Effector memory CD4-positive, alpha-beta T cell (primary cell): ENCODE measurements at places on chromosomes 3 and 15.

DNA sequence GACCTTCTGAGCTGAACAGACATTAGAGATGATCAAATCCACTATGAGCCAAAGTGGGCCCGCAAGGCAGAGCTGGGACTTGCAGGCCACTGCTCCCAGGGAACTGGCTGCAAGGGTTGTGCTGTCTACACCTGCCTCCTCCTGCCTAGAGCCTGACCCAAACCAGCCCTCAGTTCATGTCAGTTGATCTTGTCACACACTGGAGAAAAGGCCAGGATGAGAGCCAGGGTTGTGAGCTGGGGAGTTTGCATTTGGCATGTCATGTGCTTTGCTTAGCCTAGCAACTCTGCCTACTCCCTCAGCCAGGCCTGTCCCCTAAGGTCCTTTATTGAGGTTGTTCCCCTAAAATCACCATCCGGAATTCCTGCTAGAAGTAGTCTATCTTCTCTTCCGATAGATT lies 67.8 kb downstream of the RAB11A start:
- DNase-seq = no peak

DNA sequence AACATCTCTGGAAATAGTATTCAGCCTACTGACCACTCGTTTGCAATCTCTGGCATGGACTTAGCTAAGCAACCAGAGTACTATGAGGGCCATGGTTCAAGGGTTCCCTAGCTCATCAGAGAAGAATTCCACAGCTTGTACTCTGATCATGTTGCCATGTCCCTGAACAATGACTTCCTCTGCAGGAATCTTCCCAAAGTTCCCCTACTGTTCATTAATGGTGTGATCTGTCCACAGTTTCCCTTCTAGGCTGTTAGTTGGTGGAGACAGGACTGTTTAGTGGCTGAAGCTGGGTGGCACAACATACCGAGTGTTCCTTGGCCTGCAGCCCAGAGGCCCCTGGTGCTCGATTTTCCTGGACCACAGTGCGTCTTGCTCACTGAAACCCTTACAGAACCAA lies 44.4 kb upstream of the GALNT15 start:
- DNase-seq = no peak

DNA sequence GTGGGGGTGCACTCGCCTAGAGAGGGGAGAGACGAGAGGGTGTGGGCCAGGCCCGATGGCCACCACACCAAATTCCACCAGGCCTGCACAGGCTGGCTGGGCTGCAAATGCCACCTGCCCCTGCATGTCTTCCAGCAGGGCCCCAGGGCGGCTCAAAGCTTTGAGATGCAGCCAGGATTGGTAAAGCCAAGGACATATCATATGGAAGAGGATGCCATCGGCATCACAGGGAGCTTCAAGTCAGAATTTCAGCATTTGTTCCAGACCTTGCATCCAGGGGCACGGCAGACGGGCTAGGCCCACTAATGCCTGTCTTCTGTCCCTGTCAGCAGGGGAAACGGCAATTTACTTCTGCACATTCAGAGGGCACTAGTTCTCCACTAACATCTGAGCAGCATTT lies 97.8 kb downstream of the NUP210 start:
- no peak for DNase-seq

DNA sequence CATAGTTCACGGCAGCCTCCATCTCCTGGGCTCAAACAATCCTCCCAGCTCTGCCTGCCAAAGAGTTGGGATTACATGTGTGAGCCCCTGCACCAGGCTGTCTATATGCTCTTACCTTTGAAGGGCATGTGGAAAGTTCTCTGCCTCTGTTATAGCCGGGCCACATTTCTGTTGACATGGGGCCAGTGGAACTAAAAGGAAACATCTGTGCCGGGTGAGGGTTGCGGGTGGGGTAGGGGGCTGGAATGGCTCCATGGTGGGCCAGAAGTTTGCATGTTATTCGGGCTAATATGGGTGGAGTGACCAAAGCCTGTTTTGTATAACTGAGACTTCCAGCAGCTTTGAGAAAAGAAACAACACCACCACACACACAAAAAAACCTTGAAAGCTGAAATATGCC lies 8.3 kb upstream of the CLEC3B start:
- no peak for DNase-seq

DNA sequence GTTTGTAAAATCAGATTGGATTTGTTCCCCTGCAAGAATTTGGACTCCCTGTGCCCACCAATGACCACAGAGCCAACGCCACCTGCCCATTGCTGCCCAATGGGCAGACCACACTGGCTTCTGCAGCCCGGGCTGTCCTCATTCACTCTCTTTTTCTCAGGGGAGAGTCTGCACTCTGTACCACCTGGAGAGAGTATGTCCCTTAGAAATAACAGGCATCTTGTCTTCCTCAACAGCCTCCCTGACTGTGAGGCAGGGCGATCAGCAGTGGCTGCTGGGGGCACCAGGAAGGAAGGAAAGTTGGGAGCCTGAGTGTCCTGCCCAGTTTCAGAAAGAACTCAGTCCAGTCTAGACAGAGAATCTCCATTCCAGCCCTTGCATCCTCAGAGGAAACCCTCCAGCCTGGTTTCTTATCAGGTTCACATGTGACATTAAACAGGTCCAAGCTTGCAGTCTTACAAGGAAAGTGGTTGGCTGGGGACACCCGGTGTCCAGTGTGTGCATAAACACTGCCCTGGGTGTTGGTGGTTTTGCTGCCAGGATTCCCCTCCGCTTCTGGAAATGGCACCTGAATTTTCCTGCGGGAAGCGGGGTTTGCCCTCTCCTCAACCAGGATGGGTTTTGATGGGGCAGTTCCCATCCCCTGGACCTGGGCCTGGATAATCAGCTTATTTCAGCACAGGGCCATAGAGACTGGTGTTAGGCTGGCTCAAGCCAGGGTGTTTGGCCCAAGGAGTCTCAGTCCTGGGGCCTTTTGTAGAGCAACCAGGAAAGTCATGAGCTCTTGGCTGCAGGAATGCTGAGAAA lies 37.2 kb downstream of the SSUH2 start:
- no peak for DNase-seq

DNA sequence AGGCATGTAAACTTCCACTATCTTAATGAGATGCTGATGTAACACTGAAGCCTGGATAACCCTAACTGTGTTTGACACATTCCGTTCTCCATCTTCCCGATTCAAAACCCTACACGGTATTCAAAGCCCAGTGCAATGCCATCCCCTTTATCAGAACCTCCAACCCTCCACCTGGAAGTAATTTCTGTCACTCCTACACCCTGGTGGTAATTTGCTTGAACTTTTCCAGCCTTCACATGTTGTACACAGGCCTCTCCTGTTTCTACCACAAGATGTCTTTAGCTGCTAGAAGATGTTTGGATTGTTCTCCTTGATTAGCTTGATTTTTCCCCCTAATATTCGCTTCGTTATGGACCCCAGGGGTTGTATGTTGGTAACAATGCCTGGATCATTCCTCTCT lies 208.9 kb downstream of the CHST2 start:
- no peak for DNase-seq

- no peak for DNase-seq
These were observed 13.4 kb upstream of the KLF13 start for GRCh38 chr15:31313223-31313622.

GRCh38 chr3:176415661-176416295 lies 781.5 kb downstream of the TBL1XR1 start:
- DNase-seq = no peak

DNA sequence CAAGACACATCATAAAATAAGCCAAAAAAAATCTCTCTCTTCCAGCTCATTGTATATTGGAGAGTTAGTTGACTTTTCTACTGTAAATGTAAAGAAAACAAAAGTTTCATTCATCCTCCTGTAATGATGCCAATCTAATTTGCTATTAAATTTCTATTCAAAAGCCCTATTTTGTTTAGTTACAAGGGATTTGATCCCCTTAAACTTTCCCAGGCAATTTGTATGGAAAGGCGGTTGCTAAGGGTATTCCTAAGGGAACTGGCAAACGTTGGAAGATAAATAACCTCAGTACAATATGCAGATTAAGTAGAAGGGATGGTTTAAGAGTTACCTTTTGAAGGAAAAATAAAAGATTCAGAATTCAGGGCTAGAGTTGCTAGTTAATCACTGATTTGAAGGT lies 352.7 kb downstream of the TIGIT start:
- no peak for DNase-seq

GRCh38 chr15:91961357-91961756 lies 107.8 kb downstream of the SLCO3A1 start:
- no peak for DNase-seq

DNA sequence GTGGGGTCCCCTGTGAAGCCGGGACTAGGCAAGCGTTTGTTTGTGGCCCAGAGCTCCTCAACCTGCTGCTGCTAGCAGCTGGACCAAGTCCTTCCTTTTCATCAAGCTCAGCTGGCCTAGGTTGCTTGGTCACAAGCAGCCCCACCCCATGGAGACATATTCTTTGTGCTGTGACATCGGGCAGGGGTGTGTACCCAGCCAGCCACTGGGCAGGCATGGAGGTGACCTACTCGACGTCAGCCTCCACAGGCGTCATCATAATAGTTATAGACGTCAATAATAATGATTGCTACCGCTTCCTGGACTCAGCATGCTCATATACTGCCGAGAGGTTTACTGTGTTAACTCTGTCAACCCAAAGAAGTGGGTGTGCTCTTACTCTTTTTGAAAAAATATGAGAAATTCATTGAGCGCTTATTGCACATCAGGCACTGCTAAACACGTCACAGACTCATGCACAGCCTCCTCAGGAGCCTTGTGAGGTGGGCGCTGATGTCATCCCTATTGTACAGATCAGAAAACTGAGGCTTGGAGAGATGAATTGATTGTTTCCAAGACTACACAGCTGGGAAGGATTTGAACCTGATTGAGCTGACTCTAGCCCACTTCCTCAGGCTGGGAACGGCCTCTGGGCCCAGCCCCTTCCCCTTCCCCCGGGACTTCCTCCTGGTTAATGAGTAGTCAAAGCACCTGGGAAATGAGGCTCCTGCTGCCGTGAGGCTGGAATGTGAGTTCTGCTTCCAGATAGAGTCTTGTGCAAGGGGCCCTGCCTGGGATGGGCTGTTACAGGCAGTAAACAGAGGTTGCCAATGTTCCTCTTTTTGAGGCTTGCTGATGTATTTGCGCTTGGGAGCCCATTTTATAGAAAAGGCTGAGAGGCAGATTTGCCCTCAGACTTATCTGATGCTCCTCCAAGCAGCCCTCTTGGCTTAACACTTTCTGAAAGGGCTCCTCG lies 16.2 kb downstream of the SLC6A6 start:
- DNase-seq = no peak

DNA sequence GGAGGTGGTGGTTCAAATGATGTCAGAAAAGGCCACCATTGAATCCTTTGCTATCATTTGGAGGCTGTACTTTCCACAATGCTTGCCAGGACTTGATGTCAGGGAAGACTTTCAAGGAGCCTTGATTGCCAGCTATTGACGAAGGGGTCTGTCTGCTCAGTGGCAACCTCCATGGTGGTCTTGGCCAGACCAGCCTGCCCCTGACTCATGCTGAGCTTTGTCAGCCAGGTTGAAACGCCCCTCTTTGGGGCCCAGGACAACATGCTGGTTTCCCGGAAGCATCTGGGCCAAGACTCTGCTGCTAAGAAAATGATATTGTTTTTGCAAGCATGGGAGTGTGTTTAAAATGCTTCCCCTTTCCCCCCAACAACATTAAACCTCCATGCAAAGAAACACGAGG lies 26.7 kb downstream of the CGNL1 start:
- no peak for DNase-seq

GRCh38 chr3:114893361-114893760 lies 253.7 kb downstream of the ZBTB20 start:
- DNase-seq = no peak

DNA sequence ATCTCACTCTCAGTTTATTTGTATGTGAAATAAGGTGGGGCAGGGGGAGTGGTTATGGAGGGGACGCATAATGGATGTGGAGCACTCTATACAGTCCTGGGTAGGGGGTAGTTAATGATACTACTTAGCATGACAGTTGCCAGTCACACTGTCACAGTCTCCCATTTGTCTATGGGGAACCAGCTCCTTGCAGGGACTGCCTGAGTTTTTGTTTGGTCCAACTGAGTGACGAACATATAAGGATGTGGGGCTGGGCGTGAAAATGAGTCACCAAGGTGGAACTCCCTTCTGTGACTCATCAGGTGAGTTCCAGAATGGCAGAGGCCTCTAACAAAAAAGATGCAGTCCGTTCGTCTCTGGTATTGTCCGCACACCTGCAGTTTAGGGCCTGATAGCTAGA lies 235.3 kb upstream of the ST8SIA2 start:
- DNase-seq = no peak

DNA sequence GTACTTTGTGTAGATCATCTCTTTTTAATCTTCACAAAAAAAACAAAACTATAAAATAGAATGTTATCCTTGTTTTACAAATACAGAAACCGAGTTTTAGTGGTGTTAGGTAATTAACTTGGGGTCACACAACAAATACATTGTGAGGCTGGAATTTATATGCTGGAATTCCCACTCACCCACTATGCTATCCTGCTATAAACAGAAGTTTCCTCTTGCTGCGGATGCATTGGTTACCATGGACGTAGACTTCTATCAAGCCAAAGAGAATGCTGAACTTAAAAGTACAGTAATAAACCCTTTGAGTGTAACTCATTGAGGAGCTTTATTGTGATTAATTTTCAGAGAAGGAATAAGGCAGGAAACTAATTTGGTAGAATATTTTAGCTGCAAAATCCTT lies 9.2 kb downstream of the SNAP23 start:
- no peak for DNase-seq

DNA sequence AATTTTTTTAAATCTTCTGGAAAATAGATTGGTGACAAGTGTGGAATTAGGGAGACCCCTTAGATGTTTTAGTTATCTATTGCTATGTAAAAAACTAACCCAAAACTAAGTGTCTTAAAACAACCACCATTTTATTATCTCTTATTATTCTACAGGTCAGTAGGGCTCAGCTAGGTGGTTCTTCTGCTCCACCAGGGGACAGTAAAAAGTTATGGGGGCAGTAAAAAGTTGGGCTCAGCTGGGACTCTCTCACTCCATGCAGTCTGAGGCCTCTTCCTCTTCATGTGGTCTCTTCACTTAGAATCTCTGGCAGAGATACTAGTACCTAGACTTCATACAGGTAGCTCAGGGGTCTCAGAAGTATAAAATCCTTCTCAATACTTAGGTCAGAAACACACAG lies 18.0 kb upstream of the DIS3L start:
- no peak for DNase-seq

- DNase-seq = no peak
These were observed 23.4 kb downstream of the STRIT1 start for GRCh38 chr3:155270063-155270462.

DNA sequence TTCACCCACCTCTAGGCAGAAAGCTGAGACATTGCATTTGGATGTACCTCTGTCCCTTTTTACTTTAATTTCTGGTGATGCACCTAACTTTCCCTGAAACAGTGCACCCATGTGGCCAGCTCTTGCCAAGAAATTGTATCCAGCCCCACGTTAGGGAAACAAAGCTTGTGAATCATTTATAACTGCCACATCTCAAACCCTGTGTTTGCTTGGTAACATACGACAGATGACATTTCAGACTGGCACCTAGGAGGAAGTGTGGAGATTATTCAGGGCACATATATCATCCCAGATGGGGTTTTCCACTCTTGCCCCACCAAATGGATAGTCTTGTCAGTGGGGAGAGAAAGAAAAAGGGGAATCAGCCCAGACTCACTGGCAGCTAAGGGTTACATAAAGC lies 2.1 kb downstream of the CYB561D2 start:
- no peak for DNase-seq
